ENCODE measurements at places on chromosomes 2 and 18. TPM values are rescaled to one million over a fixed set of nuclear protein-coding genes. Genes with fewer than 3 reads are reported as not detected.

- H3K27me3 ChIP-seq: no peaks in the 10 kb centered on the region
- peaks cover 2% of the 10 kb centered on the region for H3K36me3 ChIP-seq
- no peak for DNase-seq
These were observed 220.5 kb downstream of the PIEZO2 start for GRCh38 chr18:10928772-10929373.

MC4R gene
- total RNA-seq: not detected

INHA gene
- total RNA-seq: 0.24 TPM

DNA sequence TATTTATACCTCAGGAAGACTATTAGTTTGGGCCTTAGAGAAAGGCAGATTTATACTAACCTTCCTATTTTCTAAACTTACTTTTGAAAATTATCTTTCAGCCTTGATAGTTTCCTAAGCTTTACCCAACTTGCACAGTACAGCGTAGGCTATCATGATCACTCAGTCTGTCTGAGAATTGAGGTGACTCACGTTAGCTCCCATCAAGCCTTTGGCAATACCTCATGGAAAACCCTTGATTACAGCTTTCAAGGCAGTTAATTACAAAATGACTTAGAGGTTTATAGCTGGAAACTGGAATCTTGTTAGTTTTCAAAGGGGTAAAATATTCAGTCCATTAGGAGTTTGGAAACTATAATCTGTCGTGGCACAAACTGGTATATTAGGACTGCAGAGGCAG is 26.4 kb upstream of the ARMC9 start:
- no peak for DNase-seq
- H3K36me3 ChIP-seq: peaks cover 33% of the 10 kb centered on the region
- H3K4me1 ChIP-seq: no peaks in the 10 kb centered on the region

OSR1 gene
- total RNA-seq: 0.24 TPM

- no peaks in the 10 kb centered on the region for H3K27me3 ChIP-seq
- H3K4me1 ChIP-seq: peaks cover 4% of the 10 kb centered on the region
- H3K4me3 ChIP-seq: no peak overlapping the region
- H3K36me3 ChIP-seq: peaks cover 7% of the 10 kb centered on the region
- no peak for DNase-seq
These were observed 98.5 kb downstream of the CTIF start for GRCh38 chr18:48637081-48637990.

- H3K27ac ChIP-seq: no peak overlapping the region
- H3K4me1 ChIP-seq: no peaks in the 10 kb centered on the region
- no peaks in the 10 kb centered on the region for H3K27me3 ChIP-seq
These were observed 86.4 kb upstream of the HK2 start for GRCh38 chr2:74747411-74748080.

KCNIP3 gene
- total RNA-seq: 1.5 TPM

DNA sequence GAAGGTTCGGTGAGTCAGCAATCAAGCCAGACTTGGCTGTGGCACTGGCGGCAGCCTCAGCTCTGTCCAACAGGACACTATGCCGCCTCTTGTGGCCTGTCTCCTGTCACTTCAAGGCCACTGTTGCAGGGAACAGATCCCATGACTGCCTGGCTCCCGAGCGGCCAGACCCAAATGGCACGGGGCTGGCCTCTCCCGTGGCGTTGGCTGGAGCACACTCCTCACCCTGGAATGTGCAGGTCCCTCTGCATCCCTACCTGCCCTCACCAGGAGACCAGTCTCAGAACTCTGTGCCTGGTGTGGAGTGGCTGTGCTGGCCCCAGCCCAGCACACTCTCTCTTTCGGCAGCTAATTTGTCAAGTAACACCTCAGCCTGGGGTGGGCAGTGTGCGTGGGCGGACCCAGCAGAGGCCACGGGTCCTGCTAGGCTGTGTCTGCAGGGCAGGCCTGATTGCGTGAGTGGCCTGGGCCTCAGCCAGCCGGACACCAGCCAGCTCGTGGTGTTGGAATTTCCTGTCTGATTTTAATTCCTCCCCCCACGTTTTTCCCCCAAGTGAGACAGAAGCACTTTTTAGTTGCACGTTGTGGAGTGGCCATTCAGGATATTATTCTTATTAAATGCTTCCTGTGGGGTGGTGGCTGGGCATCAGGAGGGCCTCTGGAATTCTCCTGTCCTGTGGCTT is 179.3 kb downstream of the GLI2 start:
- no peak overlapping the region for H3K4me3 ChIP-seq
- H3K4me1 ChIP-seq: peaks cover 8% of the 10 kb centered on the region
- no peaks in the 10 kb centered on the region for H3K36me3 ChIP-seq
- no peaks in the 10 kb centered on the region for H3K27me3 ChIP-seq

DNA sequence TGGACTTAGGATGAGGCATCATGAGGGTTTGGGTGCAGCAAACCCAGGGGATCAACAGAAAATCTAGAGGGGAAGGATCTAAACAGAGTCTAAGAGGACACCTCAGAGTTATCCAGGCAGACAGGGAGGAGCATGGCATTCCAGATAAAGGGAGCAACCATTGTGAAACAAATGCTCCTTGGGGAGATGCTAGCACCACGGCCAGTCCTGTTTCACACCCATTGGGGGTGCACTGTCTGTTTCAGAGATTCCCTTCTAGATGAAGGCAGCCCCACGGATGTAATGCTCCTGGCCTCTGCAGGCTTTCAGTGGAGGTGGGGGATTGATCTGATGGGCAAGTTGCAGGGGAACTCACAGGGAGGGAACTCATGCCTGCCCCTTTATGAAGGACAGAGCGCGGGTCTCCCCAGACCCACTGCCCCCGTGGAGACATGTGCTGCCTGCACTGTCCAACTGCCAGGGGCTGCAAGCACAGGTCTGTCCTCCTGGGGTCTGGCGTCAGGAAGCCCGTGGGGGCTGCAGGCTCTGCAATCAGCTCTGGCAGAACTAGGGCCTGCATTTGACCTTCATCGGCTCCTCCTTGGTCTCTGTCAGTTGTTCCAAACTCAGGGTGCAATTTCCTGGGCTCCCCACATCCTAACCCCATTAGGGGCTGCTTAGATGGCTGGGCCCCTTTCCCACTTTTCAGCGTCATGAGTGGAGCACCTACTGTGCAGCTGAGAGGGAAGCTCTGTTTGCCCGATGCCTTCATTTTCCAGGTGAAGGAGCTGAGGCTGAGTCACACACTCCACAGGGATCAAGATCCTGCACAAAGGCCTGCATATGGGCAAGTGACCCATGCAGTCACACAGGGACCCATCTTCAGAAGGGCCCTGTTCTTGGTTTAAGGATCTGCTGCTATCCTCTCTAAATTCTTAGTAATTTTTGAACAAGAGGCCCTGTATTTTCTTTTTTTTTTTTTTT is 163.4 kb downstream of the ARL4C start:
- no peaks in the 10 kb centered on the region for H3K4me1 ChIP-seq
- H3K27me3 ChIP-seq: no peaks in the 10 kb centered on the region
- DNase-seq: no peak
- no peak overlapping the region for H3K4me3 ChIP-seq
